ENCODE measurements at places on chromosomes 7 and 10. TPM values are rescaled to one million over a fixed set of nuclear protein-coding genes. Genes with fewer than 3 reads are reported as not detected.

Gene PDE1C
- total RNA-seq: 13.0 TPM

- DNase-seq: peak; percentile 73
Observed at GRCh38 chr10:62594093-62594520, 210.4 kb upstream of the ADO start.

- DNase-seq: peak; percentile 87
Observed at GRCh38 chr10:92690211-92690914, 608 bp downstream of the HHEX start.

Gene C7orf33
- not detected for total RNA-seq

GRCh38 chr7:45157653-45158401 lies at the start of gene RAMP3:
TSS of gene RAMP3 (plus strand) at chr7:45157791. CDS start at chr7:45157829, 38 bp downstream.
- peak; percentile 61 for DNase-seq

GRCh38 chr7:28067171-28067570 lies 113.4 kb downstream of the JAZF1 start:
- DNase-seq: no peak

Gene ADAMTS14
- total RNA-seq: 0.55 TPM

GRCh38 chr7:112868609-112869008 lies 78.4 kb upstream of the TMEM168 start:
- no peak for DNase-seq

DNA sequence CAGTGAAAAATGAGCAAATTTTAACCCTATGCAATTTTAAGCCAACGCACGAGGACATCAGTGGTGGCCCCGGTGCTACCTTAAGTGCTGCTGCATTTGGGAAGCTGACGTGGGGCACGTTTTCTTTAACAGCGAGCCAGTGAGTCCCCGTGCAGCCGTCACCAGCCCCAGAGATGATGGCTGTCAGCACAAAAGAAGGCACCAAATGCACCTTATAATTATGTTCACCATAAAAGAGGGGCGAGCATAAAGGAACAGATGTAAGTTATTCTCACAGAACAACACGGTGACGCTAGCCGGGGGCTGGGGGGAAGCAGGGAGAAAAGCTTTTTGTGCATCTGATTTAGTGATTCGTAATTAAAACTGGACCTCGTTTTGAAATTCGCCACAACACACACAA lies 260.1 kb downstream of the DNAJB6 start:
- no peak for DNase-seq

GRCh38 chr7:15765753-15766152 lies 79.3 kb upstream of the MEOX2 start:
- DNase-seq: no peak

Gene PNLIP
- total RNA-seq: not detected

All from upper lobe of right lung (tissue), 1 donor.